NCI-H524 (cell line): ENCODE measurements at places on chromosomes 11 and 22.

GRCh38 chr11:96357794-96358193 lies 14.8 kb upstream of the MAML2 start:
- DNase-seq, result no peak

DNA sequence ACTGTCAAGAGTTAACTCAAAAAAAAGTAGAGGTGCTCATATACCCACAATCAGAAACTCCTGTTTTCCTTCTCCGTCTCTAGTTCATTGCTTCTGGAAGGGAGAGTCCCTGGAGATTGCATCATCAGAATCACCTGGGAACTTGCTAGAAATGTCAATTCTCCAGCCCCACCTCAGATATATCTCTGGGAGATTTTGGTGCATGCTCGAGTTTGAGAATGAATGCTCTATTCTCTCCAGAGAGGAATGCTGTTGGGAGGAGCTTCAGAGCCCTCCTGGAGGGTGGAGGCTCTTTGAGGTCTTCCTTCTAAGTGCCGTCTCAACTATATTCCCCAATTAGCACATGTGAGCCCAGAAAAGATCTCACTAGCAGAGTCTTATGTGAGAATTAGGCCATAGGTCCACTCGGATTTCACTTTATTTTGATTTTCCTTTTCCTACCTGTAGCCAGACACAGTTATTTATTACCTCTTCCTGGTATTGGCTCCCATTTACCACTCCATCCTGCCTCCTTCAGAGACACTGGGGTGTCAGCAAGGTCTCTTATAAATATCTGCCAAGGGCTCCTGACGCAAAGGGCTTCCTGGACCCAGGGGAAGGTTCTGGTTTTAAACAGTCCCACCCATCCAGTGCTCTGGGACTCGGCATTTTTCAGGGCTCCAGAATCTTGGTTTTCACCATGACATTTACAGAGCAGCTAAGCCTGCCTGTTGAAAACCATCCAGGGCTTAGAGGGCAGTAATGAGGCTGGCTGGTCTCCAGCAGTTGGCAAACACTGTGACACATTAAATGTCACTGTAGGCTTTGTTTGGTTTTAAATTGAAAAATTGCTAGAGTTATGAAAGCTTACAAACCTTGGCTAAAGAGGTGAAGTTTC lies 136.2 kb downstream of the CD44 start:
- no peak for DNase-seq

DNA sequence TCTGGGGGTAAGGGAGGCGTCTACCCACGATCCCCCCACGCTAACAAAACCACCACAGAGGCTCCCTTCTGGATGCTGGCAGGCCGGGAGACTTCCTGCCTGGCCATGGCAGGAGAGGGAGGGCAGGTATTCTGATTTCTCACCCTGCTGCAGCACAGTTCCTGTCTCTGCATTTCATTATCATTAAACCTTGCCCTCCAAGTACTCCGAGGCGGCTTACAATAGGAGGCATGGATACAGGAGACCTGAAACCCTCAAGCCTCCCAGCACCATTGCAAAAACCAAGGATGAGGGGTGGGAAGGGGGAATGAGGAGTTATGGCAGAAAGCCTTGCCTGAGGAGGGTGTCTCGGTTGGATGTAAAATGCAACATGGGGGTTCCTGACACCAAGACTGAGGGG lies 44.1 kb upstream of the MN1 start:
- no peak for DNase-seq

GRCh38 chr11:48025984-48026340 lies 45.6 kb downstream of the PTPRJ start:
- no peak for DNase-seq

DNA sequence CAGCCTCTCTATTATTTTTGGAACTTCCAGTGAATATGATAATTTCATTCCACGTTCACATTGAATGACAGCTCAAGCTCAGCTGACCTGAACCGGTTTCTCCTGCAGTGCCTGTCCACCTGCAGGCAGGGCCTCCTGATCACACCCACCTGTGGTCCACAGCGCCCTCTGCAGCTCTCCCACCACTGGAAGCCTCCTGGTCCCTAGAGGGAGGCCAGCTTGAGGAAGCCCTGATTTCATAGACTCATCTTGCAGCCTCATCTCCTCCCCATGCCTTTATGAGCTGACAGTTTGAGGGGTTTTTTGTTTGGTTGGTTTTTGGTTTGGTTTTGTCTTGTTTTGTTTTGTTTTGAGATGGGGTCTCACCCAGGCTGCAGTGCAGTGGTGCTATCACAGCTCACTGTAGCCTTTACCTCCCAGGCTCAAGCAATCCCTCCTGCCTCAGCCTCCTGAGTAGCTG lies 29.9 kb upstream of the MALAT1 start:
- peak; percentile 44 for DNase-seq
